Adrenal gland (tissue), 19 donors: ENCODE measurements at places on chromosomes 1 and 21.
A peak's percentile ranks its signal among the peaks of the same experiment; 100 is the strongest.

- DNase-seq: no peak
Measured at GRCh38 chr1:88104236-88104635, 579.8 kb upstream of the PKN2 start.

DNA sequence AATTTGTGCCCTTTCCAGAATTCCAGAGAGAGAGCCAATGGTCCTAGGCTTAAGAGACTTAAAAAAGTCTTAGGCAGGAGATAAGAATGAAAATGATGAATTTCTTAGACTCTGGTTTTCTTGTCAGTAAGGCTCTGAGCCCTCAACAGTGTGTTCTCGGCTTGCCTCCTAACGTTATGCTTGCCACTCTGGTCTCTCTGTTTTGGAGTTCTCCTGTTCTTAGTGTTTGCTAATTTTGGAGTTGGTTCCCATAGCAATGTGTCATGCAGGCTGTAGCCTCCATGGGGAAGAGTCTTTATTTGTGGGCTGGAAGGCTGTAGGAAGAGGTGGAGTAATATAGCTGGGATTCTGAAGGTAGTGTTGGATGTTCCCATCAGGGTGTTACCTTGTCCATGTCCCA lies 19.9 kb downstream of the TBX19 start:
- DNase-seq: no peak

GRCh38 chr1:67668660-67669059 lies 16.3 kb upstream of the GADD45A start:
- DNase-seq: no peak

DNA sequence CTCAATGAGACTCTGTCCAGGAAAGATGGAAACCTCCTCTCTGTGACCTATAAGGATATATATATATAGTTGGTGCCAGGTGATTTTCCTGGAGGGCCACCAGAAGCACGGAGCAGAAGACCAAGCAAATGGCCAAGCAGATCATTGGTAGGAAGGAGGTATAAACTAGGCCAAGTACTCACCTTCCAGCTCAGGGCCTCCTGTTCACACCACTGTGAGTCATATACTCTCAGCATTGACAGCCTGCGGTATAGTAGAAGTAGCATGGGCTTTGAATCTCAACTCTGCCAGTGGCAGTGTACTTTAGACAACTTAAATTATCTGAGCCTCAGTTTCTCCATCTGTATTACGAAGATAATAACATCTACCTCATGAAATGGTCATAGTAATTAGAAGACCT lies 15.4 kb downstream of the IL12RB2 start:
- no peak for DNase-seq

- no peak for DNase-seq
Measured at GRCh38 chr1:97630948-97631347, 289.9 kb downstream of the DPYD start.

DNA sequence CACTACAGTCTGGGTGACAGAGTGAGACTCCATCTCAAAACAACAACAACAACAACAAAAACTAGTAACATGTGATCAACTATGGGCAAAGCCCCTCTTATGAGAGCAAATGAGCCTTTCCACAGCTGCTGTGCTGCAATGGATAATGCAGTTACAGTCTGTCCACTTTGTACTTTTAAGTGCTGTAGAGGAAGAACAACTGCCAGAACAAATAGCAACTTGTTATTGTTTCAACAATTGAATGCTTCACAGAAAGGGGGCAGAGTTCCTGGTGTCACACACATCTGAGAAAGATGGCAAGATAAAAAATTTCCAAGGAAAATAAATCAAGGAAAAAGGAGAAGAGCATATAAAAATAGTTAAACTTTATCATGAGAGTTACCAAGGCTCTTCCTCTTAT lies 243.6 kb upstream of the DMRTA2 start:
- DNase-seq: no peak

DNA sequence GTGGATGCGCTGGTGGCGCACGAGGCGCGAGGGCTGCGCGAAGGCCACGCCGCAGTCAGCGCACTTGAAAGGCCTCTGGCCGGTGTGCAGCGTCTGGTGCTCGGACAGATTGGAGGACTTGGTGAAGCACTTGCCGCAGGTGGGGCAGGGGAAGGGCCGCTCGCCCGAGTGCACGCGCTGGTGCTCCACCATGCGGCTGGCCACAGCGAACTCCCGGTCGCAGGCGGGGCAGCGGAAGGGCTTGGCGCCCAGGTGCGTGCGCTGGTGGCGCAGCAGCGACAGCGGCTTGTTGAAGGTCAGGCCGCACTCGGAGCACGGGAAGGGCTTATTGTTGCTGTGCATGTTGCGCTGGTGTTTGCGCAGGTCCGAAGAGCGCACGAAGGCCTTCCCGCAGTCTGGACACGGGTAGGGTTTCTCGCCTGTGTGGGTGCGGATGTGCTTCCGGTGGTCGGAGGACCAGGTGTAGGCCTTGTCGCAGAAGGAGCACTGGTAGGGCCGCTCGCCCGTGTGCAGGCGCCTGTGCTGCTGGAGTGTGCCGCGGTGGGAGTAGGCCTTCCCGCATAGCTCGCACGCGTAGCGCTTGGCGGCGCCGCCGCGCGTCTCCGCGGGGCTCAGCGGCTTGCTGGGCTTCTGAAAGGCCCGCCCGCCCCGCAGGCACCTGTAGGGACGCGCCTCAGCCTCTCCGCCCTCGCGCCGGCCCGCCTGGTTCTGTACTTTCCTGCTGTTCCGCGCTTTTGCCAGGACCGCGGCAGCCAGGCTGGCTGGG lies 4.7 kb downstream of the ZNF648 start:
- no peak for DNase-seq

DNA sequence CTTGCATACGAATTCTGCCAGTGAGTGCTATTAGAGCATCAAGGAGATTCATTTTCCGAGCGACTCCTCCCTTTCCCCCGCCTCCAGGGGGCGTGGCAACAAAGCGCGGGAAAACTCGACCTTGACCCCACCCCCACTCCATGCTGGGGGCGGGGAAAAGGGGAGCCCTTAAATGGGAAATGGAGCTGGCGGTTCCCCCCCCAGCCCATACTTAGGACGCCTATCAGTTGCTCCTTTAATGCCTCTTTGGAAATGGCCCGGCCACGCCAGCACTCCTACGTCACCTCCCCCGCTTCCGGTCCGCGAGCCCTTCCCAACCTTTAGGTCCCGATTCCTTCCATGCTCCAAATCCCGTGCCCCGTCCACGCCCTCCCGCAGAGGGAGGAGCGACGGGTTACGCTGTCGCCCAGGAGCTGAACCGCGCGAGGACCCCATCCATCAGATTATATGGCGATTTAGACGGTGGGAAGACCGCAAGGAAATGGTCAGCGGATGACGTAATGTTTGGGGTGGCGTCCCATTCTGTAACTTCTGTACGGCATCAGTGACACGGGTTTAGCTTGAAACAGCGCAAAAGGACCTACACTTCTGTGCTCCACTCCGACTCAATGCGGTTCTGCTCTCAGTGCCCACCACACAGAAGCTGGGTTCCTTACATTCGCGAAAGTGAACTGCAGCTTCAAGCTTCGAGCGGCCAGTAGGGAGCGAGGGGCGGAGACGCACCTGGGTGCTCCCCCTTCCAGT lies 702 bp upstream of the ZNF687 start:
- DNase-seq: peak; percentile 96

DNA sequence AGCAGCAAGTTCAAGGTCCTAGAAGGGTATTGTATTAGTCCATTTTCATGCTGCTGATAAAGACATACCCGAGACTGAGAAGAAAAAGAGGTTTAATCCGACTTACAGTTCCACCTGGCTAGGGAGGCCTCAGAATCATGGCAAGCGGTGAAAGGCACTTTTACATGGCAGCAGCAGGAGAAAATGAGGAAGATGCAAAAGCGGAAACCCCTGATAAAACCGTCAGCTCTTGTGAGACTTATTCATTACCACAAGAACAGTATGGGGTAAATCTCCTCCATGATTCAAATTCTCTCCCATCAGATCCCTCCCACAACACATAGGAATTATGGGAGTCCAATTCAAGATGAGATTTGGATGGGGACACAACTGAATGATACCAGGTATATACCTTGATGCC lies 409.5 kb downstream of the NTNG1 start:
- no peak for DNase-seq

DNA sequence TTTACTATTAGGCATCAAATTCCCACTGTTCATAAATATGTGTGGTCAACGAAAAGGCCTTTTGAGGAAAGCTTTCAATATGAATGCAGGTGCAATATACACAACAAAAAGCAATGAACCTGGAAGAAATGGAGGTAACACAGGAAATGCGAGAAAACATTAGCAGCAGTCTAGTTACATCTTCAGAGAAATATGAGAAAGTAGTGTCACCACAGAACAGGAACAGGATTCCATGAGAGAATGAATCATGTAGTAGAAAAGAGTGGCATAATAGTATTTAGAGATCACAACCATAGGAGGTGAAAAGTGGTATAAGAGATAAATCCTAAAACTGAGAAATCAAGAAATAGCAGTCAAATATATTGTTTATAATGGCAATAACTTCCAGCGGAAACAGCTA lies 103.7 kb downstream of the AK5 start:
- DNase-seq: no peak

GRCh38 chr1:192538407-192539296 lies 36.9 kb upstream of the RGS1 start:
- DNase-seq: no peak

DNA sequence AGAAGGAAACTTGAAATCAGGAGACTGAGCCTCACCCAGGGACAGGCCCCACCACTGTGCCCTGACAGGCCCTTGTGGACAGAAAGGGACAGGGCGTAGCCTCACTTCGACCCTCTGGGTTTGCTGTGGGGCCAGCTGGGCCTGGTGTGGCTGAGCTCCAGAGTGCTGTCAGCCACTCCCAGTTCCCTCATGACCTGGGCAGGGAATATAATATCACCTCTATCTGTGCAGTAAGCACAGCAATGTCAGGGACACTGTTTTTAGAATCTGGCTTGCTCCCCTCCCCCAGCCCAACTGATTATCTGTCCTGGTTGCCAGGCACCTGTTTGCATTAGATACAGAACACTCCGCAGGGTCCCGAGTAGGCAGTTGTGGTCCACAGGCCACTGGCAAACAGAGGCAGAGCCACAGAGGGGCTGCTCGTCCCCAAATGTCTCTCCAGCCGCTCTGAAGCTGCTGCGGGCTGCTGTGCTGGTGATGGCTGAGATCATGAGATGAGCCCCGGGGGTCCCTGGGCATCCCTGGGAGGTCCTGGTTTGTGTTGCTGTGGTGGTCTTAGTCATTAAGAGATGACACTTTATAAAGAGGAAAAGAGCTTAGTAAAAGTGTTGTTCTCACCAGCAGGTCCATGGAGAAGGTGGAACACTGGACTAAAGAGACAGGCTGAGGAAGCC lies 51.6 kb downstream of the ETS2 start:
- no peak for DNase-seq

DNA sequence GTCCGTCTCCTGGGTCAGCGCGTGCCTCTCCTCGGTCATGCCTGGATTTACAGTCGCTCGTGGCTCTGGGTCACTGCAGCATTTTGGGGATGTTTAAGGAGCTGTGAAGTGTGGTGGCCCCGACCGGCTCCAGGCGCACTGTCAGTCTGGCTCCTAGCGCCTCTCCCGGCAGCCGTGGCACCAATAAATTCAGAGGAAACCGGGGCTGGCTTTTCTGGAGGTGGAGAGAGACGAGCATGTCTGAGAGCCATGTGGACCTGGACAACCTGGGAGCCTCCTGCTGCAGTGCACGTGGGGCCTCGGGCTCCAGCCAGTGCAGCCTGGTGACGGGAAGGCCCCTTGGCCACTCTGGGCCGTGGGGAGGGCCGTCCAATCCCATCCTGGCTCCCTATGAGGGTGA lies 17.1 kb downstream of the PLCH2 start:
- no peak for DNase-seq

GRCh38 chr21:33810766-33811165 lies 104.8 kb downstream of the ATP5PO start:
- no peak for DNase-seq

DNA sequence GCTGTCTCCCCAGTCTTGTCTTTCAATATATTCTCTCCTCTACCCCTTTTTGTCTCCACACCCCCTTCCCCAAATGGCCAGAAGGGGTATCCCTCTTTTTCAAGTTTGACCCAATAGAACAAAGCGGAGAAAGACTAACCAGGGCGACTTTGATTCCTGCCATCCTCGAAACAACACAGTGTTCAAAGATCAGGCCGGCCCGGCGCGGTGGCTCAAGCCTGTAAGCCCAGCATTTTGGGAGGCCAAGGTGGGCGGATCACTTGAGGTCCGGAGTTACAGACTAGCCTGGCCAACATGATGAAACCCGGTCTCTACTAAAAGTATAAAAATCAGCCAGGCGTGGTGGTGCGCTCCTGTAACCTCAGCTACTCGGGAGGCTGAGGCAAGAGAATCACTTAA lies 77.0 kb upstream of the IFNAR2 start:
- no peak for DNase-seq

DNA sequence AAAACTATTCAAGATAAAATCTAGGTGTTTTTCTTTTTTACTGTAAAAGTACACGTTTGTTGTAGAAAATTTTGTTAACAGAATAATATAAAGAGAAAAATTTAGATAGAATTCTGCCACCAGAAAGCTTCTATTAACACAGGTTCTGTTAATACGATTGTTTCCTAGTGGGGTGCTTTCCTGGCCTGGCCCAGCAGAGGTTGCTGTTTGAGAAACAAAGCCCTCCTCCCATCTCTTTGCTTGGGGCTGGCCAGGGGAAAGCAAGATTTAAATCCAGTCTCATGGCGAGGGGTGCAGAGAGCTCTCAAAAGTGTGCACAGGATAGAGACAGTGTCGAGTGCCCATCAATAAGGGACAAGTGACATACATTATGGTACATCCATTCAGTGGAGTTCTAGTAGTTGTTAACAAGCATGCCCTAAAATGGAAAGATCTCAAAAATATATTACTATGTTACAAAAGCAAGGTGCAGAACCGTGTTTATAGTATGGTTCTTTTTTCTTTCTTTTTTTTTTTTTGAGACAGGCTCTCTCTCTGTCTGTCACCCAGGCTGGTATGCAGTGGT lies 14.6 kb upstream of the ACBD3 start:
- DNase-seq: no peak

DNA sequence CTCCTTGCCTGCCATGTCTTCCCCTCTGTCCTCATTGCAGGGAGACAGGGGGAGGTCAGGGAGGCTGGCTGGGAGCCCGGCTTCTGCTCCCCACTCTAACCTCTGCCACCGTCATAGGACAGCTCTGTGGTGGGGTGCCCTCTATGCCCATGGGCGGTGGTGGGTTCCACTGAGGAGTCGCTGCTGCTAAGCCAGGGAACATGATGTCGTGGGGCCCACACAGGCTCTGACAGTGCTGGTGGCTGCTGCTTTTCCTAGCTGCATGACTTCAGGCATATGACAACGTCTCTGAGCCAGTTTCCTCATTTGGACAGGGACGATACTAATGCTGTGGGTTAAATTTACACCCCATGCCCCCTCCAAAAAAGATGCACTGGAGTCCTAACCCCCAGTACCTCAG lies 14.7 kb downstream of the KCNA10 start:
- no peak for DNase-seq

GRCh38 chr1:93219443-93219842 lies 38.9 kb downstream of the CCDC18 start:
- no peak for DNase-seq
